ENCODE measurements at places on chromosomes 5 and 9. TPM values are rescaled to one million over a fixed set of nuclear protein-coding genes. Genes with fewer than 3 reads are reported as not detected.

HACD4 gene
- total RNA-seq, result 3.4 TPM

CREBRF gene
- 12.4 TPM for total RNA-seq

CCDC187 gene
- 0.07 TPM for total RNA-seq

AGXT2 gene
- total RNA-seq, result 0.92 TPM

NIPAL4 gene
- 0.82 TPM for total RNA-seq

PNPLA7 gene
- total RNA-seq, result 2.7 TPM

ELP1 gene
- 34.5 TPM for total RNA-seq

MLANA gene
- 0.65 TPM for total RNA-seq

- no peak for ATAC-seq
Measured at GRCh38 chr9:2087500-2088313, 72.6 kb downstream of the SMARCA2 start.

DNA sequence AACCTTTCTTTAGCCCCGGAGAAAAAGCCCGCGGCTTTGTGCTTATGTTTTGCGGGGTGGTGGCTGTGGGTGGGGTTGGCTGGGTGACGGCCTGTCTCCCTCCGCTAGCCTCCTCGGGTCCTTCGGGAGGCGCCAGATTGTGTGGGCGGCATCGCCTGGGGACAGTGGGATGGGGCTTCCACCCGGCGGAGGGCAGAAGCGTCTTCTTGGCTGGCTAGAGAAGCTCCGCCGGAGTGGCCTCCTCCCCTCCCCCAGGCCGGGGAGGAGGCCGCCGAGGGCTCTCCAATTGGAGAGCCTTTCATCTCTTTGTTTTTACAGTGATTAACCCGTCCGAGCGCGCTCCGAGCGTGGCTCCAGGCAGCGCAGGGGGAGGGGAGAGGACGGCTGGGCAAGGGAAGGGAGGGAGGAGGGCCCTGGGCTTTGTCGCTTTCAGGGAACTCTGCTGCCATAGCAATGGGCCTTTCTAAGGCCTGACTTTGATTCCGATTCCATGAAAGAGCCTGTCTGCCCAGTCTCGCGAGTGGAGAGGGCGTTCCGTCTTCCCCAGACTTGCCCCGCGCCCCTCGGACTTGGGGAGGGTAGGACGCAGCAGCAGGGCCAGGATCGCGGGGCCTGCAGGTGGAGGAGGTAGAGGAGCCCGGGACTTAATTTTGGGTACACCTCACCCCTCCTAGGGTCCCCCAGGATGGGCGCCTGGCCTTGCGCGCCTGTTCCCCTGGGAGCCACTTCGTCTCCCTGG, 36.7 kb upstream of the TIFAB start:
- ATAC-seq, result peak; percentile 82

DNA sequence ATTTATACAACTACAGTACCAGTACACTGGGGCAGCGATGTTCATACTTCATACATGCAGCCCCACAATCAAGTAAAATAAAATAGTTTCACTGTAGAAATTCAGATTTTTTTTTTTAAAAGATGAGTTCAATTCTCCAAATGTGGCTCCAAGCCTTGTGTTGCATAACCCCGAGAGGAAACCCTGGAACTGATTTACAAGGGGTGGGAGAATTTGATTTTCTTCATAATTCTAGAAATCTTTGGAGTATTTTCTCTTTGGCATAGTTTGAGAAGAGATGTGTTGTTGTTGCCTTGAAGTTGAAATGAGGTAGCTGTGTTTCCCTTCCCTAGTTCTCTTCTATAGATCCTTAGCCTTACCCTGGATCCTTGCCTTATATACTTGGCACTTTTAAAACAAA, 3.1 kb downstream of the RHOBTB3 start:
- no peak for ATAC-seq

GRCh38 chr5:176734756-176735342, 75.5 kb upstream of the UNC5A start:
- no peak for ATAC-seq

DNA sequence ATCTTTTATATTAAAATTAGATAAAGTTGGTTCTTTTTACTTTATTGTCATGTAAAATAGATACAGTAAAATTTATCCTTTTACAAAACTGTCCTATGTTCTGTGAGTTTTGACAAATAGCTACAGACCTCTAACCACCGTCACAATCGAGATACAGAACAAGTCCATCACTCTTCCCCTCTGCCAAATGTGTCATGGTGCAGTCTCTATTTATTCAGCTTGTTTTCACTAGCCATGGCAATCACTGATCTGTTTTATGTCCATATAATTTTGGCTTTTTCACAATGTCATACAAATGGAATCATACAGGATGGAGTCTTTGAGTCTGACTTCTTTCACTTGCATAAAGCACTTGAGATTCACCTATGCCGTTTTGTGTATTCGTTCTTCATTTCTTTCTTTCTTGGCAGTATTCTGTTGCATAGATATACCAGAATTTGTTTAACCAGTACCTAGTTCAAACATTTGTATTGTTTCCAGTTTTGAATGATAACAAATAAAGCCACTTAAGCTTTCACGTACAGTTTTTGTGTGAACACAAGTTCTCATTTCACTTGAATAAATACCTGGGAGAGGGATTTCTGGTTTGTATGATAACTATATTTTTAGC, 273.2 kb upstream of the MPDZ start:
- ATAC-seq, result no peak

GRCh38 chr5:1743769-1744085, 55.9 kb downstream of the MRPL36 start:
- no peak for ATAC-seq

- ATAC-seq, result no peak
Measured at GRCh38 chr5:148981353-148981752, 81.5 kb downstream of the SH3TC2 start.

- ATAC-seq, result no peak
Measured at GRCh38 chr9:116380496-116380995, 227.0 kb downstream of the PAPPA start.

DNA sequence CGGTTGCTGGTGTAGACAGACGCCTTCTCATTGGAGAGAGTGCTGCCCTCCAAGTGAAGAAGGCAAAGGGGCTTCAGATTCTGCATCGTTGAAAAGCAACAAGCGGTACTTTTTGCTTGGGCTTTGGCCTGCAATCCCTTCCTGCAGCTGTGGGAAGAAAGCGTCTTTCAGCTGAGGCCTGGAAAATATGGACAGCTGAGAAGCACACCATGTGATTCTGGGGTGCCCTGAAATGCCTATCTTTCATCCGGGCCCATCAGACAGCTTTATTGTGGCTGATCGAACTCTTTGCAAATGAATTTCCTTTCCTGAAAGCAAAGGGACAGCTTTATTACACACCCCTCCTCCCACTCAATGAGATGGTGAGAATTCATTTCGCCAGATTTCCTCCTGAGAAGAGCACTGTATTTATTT, 74.0 kb downstream of the NSG2 start:
- ATAC-seq, result no peak

DNA sequence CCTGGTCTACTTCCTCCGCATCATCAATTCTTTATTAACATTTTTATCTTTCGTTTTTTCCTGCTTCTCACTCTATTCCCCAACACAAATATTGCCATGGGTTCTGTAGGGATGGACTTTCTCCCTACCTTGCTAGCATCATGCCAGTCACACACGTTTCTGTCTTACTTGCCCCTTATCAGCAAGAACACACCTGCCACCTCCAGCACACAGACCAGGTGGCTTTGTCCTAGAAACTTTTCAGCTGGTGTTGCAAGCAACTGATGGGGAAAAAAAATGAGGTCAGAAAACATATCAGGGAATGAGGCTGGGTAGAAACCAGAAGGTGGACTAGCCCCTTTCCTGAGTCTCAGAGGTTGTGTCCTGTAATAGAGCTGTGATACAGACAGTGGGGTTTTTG, 5.8 kb downstream of the SH3RF2 start:
- no peak for ATAC-seq

- ATAC-seq, result no peak
Measured at GRCh38 chr5:135433681-135434426, 13.3 kb downstream of the DCANP1 start.

GRCh38 chr5:151255621-151256286, 2.8 kb downstream of the GM2A start:
- no peak for ATAC-seq

DNA sequence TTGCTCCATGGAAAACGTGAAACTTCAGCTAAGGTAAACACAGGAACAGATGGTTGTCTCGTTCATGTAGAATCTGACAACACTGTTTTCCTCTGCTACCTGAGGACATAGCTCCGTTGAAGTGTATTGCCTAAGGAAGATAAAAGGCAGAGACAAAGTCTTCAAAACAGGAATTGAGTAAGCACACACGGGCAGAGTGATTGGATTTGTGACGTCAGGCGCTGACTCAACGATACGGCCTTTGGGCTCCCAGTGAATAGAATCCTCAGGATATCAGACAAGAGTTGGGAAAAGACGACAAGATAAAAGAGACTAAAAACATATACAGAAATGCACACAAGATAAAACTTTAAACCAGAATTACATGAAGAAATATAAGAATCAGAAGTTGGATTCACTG, 787.1 kb upstream of the CTNND2 start:
- no peak for ATAC-seq

GRCh38 chr9:87882627-87883026, at the start of gene SPATA31E1:
Gene SPATA31E1, plus strand, starts transcription at chr9:87882877. Its CDS starts 15 bp downstream, at chr9:87882892.
- no peak for ATAC-seq

GRCh38 chr9:68777070-68777763, 72.2 kb downstream of the PIP5K1B start:
- no peak for ATAC-seq

DNA sequence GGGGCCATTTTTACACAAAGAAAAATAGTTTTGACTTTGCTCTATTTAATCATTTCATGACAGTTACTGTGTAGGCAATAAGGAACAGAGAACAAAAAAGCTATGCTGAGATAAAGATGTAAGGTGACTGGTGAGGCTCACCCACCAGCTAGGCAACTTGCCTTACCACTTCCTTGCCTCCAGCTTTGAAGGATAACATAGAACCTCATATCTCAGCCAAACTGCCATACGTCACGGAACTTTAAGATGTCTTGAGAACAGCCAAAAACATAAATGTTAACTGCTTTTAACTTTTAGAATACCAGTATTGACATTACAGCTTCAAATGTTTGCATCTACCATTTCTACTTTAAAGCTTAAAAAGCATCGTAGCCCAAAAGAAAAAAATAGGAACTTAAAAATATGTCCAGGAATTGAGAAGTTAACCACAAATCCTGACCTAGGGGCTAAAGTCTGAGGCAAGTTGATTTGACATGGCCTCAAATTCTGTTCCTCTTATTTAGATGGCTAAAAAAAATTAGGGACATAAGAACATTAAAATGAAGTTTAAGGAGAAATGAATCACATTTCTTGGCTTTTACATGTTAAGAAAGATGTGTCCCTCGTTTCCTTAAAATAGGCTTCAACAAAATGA, 7.7 kb upstream of the GCNT4 start:
- ATAC-seq, result no peak

- ATAC-seq, result no peak
Measured at GRCh38 chr5:69450116-69450515, 35.2 kb downstream of the MARVELD2 start.

DNA sequence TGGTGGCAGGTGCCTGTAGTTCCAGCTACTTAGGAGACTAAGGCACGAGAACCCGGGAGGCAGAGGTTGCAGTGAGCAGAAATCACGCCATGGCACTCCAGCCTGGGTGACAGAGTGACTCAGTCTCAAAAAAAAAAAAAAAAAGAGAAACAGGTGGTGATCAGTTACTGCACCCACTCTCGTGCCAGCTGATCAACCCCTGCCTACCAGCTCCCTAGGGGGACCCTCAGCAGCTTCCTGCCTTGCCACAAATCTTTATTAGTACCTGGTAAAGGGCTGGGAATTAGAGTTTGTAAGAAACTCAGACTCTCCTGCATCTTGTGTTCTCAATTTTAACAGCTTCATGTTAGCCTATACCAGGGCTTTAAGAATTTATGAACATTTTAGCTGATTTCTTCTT, 914.9 kb downstream of the EFNA5 start:
- ATAC-seq, result no peak

GRCh38 chr9:123216251-123216797, 52.1 kb downstream of the STRBP start:
- no peak for ATAC-seq

GRCh38 chr5:154403776-154404387, 41.9 kb upstream of the SAP30L start:
- ATAC-seq, result no peak

DNA sequence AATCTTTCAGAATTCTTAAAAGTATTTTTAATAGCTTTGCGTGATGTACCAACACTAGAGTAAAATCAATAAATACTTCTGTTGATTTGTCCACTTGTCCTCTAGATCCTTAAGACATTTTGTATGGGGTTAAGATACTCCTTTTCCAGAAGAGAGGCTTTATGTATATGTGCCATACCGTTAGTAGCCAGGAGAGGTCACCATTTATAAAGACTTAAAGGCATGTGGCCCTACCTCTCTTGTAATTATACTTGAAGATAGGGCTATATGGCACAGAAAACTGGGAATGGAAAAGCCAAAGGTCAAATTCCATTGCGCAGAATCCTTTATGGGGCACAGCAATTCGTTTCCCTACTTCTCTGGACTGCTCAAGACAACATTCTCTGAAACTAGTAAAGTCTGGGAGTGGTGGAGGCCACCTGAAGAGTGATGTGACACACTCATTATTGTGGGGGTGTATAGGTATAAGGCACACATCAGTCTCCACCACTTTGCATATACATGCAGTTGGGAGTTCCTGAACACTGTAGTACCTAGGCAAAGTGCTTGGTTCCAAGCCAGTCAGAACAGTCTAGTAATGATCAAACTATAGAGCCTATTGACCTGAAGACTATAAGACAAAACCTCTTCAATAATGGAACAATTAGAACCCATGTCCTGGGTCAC, 140.1 kb upstream of the FBXL17 start:
- ATAC-seq, result no peak

DNA sequence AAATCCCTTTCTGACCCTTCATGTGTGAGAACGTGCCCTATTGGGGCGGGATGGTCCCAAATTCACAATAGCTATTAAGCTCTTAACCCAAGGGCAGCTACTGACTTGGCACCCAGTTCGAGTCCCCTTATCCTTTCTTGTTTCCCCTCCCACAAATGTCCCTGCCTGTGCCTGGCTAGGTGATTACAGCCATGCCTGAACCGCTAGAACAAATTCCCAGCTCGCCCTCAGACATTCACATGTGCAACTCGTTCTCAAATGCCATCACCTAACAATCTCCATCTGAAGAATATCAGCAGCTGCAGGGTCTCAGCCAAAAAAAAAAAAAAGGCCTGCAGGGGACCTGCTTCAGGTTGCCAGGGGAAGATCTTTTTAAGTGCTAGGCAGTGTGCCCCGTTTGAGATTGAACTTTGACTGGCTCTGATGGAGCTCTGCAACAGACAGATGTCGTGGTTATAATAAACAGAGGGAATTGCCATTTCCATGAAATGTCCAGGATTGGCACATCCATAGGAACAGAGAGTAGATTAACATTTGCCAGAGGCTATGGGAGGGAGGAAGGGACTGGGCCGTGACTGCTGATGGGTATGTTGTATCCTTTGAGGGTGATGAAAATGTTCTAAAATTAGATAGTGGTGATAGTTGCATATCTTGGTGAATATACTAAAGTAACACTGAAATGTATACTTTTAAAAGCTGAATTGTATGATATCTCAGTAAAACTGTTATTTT, 347.2 kb upstream of the WWC1 start:
- peak; percentile 59 for ATAC-seq

GRCh38 chr9:33840381-33840780, 23.4 kb downstream of the UBE2R2 start:
- ATAC-seq, result no peak

- no peak for ATAC-seq
Measured at GRCh38 chr9:133371261-133371711, 4.6 kb downstream of the SURF4 start.
